ENCODE measurements at places on chromosomes 5 and 9.

GRCh38 chr5:115810761-115811160 is 5.7 kb downstream of the CDO1 start:
- DNase-seq: peak; percentile 65

DNA sequence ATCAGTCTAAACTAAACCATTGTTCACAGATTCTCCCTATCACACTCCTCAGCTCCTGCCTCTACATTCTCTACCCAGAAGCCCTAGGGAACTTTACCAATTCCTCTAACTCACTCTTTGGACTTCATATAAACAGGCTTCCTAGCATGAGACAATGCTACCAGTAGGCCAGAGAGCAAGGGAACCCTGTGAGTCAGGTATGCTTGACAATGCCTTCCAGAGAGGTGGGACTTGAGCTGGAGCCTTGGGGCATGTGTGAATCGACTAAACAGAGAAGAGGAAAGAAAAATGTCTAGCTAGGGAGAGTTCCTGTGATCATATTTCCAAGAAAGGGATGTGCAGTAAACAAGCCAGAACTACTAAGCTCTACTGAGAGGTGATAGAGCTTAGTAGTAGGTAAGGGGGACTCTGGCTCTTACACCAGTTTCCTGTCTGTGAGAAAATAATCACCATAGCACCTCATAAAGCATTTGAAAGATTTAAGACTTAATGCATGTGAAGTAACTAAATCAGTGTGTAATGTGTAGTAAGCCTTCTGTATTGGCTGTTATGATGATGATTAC is 6.4 kb upstream of the RFK start:
- no peak for DNase-seq

DNA sequence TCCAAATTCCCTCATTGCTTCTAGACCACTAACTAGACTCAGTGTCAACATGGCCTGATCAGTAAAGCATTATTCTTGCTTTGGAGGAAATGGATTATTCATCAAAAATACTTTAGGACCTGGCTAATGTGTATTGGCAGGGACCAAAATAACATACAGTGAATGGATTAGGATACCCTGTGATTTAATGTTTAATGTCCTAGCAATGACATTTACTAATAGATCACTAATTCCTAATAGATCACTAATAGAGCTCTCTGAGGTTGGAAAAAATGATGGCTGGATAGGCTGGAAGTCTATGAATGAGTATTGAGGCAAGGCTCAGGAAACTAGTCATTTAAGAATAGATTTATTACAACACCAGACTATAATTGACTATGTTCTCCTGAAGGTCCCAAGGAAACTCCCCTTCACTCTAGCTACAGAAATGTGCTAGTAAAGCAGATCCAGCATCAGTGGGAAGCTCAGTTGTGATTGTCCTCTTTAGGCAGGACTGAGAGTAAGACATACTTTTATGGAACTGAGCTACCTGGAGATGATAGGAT is 46.1 kb upstream of the CHSY3 start:
- DNase-seq: no peak

GRCh38 chr5:154697371-154697770 is 57.8 kb upstream of the LARP1 start:
- DNase-seq: peak; percentile 83
